ENCODE measurements at places on chromosomes 7 and 10.

DNA sequence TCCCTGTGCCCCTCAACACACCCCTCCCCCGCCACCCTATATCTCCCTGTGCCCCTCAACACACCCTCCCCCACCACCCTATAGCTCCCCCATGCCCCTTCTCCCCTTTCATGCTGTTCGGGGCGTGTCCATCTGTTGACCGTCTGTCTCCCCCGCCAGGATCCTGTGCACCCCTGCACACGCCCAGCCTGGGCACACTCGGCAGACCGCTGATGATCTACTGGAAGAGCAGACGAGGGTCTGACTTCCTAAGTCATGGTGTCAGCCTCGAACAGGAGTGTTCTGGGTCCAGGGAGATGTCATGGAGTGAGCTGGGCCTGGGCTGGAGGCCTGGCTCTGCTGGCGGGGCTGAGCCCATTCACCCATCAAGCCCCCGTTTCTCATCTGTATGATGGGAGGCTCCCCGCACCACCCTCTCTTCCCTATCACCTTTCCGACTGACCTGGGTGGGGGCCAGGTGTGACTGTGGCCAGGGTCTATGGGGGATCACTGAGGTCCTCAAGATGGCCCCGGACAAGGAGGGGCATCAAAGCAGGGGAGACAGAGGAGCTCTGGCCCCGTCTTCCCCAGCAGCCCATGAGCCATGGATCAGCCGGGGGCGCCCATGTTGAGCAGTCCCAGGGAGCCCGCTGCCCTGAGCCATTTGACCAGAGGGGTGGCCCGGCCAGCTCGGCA lies 48.3 kb downstream of the PDGFA start:
- no peak for DNase-seq

DNA sequence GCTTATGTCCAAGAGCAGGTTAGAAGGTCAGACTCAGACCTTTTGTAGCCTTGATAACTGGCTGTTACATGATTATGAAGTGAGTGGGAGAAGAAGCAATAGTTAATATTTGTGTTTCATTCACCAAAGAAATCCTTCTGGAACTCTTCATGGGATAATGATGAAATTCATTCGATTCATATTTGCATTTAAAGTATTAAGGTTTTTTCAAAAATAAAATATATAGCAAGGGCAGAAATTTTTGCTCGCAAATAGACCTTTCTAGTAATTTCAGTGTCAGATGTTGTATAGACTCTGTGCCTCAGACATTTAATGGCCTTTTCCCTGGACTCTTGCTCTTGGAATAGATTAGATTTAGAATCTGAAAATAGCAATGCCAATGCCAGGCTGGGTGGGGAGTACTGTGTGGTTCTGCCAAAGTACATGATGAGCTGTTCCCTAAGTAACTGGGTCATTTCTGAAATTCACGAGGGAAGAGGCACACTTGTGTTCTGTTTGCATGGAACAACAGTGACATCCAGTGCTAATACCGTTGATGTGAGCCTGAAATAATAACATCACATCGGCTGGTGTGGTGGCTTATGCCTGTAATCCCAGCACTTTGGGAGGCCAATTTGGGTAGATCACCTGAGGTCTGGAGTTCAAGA lies 119.2 kb downstream of the MBL2 start:
- DNase-seq: no peak

- DNase-seq: no peak
Measured at GRCh38 chr7:6612819-6613218, 2.6 kb upstream of the ZNF853 start.

GRCh38 chr10:784403-785088 lies 95.1 kb upstream of the DIP2C start:
- DNase-seq: peak; percentile 52

DNA sequence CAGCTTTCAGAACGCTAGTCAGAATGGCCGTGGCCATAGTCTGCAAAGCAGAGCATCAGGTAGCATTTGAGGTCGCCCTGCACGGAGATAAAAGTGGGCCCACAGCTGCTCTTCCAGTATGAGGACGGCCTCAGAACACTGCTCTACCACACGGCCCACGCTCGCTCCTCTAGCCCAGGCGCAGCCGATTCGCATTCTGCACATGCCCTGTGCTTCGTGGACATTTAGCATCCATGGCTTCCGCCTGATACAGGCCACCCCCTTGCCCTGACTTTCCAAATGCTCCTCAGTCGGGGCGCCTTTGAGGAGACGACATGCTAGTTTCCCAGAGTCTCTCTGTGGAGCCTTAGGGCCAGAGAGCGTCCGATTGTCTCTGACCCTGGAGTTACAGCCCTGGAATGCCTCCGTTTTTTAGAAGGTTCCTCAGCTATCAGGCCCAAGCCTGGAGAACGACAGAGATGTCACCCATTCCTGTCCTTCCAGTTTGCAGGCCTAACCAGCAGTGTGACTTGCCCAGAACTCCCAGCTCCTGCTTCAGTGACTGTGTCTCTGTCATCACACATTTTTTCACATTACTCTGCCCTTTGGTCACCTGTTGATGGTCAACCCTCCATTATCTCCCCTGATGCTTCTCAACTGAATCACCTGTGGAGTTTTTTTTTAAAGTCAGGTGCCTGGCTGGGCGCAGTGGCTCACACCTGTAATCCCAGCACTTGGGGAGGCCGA lies 14.3 kb downstream of the STRA8 start:
- DNase-seq: no peak

- no peak for DNase-seq
Measured at GRCh38 chr7:108459922-108460551, 3.8 kb upstream of the NRCAM start.

GRCh38 chr7:69243016-69243415 lies 355.3 kb upstream of the AUTS2 start:
- DNase-seq: no peak

DNA sequence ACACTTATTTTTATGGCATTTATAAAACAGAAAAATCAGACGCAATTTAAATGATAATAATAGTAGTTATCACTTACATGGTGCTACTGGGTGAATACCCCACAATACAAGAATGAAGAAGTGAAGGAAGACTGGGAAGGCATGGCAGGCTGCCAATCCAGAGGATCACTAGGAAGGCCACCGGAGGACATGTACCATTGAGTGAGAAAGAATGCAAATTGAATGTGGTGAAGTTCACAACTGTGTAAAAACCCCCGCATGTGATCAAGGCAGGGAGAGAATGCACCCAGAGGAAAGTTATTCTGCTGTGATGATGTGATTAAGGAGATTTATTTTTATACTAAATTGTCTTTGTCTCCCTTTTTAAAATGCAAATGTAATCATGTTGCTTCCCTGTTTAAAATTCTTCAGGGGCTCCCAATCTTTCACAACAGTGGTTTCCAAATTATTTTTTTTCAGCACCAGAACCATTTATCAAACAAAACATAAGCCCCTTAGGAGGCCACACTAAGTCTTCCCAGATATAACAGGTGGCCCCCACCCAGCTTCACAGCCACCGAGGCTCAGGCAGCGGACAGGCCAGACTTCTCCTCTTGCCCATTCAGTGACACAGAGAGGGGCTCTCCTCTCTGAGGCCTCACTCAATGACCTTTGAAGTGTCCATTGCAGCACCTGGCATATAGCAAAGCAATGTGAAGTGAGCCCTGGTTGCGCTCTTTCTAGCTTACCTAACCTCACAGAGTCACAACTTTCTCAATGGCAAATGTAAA lies 59.6 kb downstream of the FRMPD2 start:
- DNase-seq: no peak

GRCh38 chr7:112154690-112155089 lies 51.5 kb downstream of the DOCK4 start:
- no peak for DNase-seq

GRCh38 chr10:62985807-62986600 lies 147.1 kb upstream of the NRBF2 start:
- DNase-seq: peak; percentile 8

GRCh38 chr7:129831424-129832058 lies 121.2 kb downstream of the UBE2H start:
- peak; percentile 72 for DNase-seq

GRCh38 chr10:10977226-10977956 lies 40.3 kb upstream of the CELF2 start:
- DNase-seq: no peak

DNA sequence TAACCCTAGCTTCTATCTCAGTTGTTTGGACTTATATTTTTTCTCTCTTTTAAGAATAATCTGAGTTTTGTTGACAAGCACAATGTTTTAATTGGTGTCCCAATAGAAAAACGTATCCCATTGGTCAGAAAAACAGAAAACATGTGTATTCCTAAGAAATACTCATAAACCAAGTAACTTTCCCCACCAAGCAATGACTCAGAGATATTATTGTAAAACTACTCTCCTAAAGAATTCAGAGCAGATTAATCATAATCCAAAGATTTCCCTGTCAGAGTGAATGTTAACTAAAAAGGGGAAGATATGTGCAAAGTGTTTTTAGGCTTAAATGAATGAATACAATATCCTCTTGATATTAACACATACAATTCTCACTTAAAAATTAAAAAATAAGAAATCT lies 29.4 kb upstream of the MBL2 start:
- DNase-seq: no peak

- peak; percentile 88 for DNase-seq
Measured at GRCh38 chr7:140640727-140641523, at the start of gene DENND2A. Gene DENND2A (minus strand): TSS chr7:140640813. CDS start chr7:140602397, 38,416 bp downstream.

DNA sequence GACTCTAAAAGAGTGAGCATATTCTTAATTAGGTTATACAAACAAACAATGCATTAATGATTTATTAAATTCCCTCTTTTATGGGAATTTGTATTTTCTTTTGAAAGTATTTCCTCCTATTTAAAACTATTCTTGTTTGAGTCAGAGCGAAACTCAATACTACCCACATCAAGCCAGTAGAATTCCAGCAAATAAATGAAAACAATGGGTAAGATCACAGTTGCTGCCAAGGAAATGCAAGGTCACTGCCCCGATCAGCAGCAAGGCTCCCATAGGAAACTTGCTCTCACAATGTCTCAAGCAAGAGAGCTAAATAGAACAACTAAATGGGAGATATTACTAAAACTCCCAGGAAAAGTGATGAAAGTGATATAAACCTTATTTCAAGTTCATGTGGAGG lies 206.3 kb downstream of the THSD7A start:
- DNase-seq: no peak

DNA sequence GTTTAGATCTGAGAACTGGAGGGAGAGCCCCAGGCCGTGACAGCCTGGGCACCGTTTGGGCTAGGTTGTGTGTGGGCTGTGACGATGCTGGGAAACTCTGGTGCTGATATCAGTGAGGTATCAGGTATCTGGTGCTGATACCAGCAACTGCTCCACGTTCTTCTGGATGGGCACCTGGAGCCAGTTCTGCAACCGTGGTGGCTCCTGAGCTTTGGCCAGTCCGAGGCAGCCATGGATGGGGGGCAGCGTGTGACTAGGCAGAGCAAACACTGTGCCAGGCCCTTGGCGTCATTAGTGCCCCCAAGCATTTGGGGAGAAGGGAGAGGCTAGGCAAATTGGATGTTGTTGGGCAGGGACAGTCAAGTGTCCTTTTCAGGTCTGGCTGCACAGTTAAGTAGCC lies 57.9 kb downstream of the ZNF467 start:
- DNase-seq: no peak

- peak; percentile 65 for DNase-seq
Measured at GRCh38 chr7:37052705-37053104, 328.4 kb upstream of the AOAH start.
